Bronchial epithelial cell (primary cell): ENCODE measurements at places on chromosomes 5 and 9.

DNA sequence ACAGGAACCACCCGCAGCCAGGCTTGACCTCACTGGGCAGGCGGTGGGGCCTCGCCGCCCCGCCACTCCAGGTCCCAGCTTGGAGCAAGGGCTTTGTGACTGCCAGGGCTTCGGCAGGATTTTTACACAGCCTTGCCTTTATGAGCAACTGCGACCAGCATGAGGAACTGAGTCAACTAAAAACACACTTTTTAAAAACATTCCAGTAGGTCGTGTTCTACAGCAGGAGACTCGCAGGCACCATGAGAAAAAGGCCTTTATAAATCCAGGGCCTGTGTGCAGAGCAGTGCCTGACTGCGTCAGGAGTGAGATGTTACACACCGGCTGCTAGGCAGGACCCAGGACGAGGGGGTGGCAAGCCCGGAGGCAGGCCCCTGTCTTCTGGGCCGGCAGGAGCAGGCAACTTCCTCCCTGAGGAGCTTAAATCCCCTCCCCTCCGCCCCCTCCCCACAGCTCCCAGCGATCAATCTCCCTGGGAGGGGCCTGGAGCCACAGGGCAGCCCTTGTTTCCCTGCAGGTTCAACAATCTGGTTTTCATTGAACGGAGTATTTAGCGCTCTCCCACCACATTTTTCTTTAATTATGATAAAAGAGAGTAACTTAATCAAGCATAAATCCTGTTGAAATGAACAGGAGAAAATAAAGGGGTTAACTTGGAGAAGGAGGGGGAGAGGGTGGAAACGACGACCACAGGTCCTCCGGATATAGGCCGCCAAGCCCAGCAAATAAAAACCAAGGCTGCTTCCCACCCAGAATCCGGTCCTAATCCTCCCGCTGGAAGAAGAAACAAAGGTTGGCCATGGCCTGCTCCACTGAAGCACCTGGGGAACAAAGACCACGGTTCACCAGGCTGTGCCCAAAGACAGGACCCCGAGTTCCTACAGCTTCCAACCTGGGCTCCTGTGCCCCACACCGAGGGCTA is 92.5 kb downstream of the ROR2 start:
- no peak for DNase-seq

GRCh38 chr9:137918331-137919094 is 40.9 kb downstream of the CACNA1B start:
- DNase-seq: no peak

DNA sequence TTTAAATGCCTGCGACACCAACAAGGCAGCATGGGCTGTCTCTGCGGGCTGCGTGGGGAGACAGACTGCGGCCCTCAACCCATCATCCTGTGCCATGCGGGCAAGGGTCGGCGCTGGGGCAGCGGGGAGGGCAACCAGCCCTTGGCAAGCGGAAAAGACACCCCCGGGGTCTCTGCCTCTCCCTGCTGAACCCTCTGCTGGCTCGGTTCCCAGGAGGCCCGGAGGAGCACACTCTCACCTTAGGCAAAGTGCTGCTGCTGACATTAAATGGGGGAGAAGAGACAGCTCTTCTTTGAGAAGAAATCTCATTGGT is 129.6 kb upstream of the PPP1R26 start:
- DNase-seq: no peak

DNA sequence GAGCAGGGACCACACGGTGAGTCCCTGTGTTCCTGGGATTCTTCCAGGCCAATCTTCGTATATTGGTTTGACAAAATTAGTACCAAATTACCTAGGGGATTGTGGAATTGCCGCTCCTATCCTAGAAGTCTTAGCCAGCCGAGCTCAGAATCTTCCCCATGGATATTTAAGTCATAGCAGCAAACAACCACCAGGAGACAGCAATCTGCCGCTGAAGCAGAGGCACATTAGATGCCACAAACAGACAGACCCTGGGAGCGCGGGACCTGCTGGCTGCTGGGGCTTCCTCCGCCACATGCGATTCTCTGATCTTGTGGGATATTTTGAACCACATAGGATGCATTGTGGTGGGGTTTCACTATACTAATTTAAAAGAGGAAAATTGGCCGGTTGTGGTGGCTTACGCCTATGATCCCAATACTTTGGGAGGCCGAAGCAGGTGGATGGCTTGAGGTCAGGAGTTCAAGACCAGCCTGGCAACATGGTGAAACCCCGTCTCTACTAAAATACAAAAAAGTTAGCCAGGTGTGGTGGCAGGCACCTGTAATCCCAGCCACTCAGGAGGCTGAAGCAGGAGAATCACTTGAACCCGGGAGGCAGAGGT is 31.7 kb upstream of the ZBTB43 start:
- DNase-seq: no peak

GRCh38 chr9:6959270-6960000 is 201.7 kb downstream of the KDM4C start:
- no peak for DNase-seq

DNA sequence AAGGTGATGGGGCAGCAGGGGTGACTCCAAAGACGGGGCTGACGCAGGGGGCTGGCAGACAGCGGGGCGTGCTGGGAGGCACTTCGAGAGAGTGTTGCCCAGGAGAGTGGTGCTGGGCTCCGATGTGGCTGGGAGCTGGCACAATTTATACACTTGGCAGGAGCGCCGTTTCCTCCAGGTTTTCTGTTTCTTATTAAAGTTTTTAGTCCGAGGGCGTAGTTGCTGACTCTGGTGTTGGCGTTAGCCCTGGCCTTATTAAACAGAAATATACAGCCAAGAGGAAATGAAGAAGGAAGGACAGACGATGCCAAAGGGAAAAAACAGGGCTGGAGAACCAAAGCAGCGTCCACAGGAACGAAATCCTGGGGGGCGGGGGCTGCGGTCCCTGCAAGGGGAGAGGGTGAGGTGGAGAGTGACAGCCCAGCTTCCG is 139.6 kb upstream of the PHYKPL start:
- no peak for DNase-seq

DNA sequence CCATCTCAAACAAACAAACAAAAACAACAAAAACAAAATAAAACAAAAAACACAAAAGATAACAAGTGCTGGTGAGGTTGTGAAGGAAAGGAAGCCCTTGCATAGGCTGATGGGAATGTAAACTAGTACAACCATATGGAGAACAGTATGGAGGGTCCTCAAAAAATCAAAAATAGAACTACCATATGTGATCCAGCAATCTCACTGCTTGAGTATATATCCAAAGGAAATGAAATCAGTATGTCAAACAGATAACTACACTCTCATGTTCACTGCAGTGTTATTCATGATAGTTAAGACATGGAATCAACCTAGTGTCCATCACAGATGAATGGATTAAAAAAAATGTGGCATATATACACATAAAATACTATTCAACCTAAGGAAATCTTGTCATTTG is 395.7 kb upstream of the SLC24A2 start:
- no peak for DNase-seq

- no peak for DNase-seq
These were observed 39.4 kb upstream of the KIF2A start for GRCh38 chr5:62266573-62266972.

GRCh38 chr9:107274096-107274495 is 9.0 kb upstream of the RAD23B start:
- DNase-seq: no peak

- DNase-seq: no peak
These were observed 11.2 kb upstream of the RPS14 start for GRCh38 chr5:150460781-150461180.

DNA sequence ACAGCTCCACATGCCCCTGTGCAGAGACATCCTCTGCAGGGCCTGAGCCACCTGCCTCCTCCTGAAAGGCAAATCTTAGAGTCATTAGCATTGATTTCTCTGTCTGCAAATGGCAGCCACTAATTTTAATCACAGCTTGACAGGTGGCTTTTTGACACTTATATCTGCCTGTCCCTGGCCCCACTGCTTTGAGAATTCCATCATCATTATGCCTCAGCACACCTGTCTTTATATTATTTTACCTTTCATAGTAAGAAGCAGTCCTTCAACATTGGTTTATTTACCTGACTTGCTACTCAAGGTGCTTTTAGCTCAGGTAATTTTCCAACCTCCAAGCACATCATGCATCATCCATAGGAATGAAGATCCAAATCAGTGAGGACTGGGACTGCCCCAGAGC is 451.3 kb downstream of the MTRR start:
- DNase-seq: no peak

DNA sequence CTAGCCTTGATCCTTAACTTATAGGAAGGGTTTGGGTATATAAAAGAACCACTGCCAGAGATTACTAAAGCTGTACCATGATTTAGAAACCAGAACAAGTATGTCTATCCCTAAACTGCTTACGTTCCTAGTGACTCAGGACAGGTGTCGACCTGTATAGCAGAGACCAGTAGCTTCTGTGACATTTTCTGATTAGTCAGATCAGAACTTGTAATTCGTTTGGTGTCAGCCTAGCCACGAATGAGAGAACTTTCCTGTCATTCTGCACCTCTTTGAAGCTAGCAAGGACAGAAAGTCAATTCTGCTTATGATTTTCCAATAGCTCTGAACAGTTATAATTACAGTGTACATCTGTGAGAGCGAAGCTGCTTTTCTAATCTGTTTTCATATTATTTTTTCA is 39.5 kb downstream of the PRKACG start:
- no peak for DNase-seq

- DNase-seq: no peak
These were observed 10.1 kb upstream of the MTMR12 start for GRCh38 chr5:32322882-32323281.

- DNase-seq: peak; percentile 72
These were observed 223.4 kb downstream of the CSNK1G3 start for GRCh38 chr5:123735384-123735783.

GRCh38 chr5:18010053-18010452 is 375.8 kb downstream of the TAF11L14 start:
- no peak for DNase-seq

- no peak for DNase-seq
These were observed 21.1 kb upstream of the CARTPT start for GRCh38 chr5:71697967-71698366.

- DNase-seq: no peak
These were observed 6.8 kb upstream of the FXN start for GRCh38 chr9:69028754-69029153.

GRCh38 chr5:41010572-41010971 is 60.6 kb downstream of the MROH2B start:
- DNase-seq: no peak

GRCh38 chr5:18119156-18119785 is 485.0 kb downstream of the TAF11L14 start:
- no peak for DNase-seq

GRCh38 chr9:37032713-37033112 is 1.4 kb downstream of the PAX5 start:
- DNase-seq: no peak

DNA sequence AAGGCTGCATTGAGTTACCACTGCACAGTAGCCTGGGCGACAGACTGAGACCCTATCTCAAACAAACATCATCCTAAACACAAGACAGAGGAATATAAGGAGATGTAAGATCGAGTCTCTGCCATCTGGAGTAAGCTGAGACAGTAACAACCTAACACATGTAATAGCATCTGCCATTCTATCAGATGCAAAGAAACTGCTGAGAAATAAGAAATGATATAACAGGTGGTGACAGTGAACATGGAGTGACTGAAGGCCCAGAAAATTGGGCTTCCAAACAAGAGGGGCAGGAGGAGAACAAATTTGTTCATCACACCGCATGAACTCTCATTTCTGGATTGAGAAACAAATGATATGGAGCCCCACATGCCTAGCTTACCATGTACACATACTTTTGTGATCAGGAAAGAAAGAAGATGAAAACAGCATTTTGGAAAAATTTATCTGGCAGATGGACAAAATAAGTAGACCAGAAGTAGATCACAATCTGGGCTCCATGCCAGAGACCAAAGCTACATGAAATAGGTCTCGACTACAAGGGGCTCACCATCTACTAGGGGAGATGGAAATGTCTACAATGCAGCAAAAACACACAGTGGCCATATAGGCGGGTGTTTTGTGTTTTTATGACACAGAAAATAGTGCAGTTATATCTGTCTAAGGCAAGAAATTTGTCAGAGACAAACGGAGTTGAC is 45.5 kb downstream of the ECPAS start:
- no peak for DNase-seq

- DNase-seq: no peak
These were observed 79.1 kb downstream of the OLFM1 start for GRCh38 chr9:135166565-135166964.

GRCh38 chr5:39209924-39210323 is 9.4 kb downstream of the FYB1 start:
- no peak for DNase-seq

DNA sequence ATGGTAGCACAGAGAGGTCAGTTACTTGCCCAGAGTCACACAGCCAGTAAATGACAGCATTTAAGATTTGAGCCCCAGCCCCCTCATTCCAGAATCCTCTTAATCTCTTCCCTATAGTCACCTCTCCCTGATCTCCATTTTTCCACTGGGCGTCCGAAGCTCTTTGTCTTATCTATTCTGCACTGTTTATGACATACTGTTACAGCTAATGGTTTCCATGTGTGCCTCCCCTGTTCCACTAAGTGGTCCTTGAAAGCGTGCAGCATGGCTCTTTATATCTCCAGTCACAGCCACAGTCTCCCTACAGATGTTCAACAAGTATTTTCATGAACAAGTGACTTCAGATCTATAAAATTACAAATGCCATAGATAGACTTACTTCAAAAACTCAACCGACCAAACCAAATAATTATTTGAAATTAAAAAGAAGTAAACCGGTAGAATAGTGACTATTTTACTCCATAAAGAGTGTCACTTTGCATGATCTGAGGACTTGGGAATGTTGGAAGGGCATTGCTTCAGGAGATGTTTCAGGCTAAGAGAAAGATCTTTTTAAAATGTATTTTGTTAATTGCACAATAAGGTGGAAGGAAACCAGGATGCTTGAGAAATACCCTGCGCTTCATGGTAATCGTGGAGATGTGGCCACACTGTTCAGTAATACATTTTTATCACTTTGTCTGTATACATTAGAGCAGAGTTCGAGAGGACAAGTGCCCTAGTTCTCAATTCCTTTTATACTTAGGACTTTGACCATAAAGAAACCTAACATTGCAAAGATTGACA is 237.2 kb downstream of the FBXL7 start:
- DNase-seq: no peak

DNA sequence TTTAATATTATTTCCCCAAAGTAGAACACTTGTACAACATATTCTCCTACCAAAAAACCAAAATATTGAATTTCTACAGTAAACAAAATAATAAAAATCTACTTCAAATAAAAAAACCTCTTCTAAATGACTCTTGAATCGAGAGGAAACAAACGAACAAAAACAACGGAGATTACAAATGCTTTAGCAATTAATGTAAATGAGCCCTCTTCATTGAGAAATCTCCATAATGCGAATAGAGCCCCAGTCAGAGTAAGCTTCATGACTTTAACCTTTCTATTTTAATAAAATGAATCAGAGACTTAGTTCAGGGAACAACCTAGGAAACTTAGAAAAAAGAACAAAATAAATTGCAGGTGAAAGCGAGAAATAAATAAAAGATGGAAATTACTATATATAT is 129.3 kb upstream of the SEMA6A start:
- DNase-seq: no peak

DNA sequence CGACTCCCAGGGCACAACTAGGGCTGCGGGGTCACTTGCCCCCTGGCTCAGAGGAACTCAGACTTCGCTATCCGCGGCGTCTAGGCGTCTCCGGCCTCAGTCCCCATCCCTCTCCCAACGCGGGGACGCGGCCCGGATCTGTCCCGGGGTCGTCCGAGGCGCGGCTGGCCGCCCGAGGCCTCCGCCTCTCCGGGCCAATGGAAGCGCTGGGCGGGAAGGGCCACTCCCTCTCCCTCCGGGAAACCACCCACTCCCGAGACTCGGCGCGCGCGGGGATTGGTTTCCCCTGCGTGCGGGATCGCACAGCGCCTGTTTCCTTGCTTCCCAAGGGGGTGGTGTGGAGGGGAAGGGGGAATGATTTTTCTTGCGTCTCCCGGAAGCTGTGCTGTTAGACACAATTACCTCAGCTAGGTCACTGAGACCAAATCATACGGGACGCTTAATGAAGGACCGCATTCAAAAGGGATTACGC is 38.3 kb downstream of the NR2F1 start:
- DNase-seq: no peak
